ENCODE measurements at places on chromosomes 1 and 21. TPM values are rescaled to one million over a fixed set of nuclear protein-coding genes. Genes with fewer than 3 reads are reported as not detected.
A peak's percentile ranks its signal among the peaks of the same experiment; 100 is the strongest.

DNA sequence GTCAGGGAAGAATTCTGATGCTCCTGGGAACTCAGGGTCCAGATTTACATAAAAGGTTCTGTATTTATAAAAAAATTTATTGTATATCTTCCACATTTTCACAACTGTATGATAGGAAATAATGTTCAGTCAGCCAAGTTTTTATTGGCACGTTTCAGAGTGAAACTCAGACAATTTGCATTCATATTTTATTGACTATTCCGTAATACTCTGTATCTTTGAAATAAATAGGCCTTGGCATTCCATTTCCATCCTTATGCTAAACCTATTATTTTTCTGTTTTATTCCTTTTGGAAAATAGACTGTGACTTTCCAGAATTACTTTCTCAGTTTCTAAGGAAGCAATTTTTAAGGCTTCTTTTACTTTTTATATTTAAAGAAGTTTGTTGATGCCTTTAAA is 329.0 kb downstream of the OLFM3 start:
- H3K4me3 ChIP-seq, result no peak overlapping the region
- no peaks in the 10 kb centered on the region for H3K36me3 ChIP-seq
- no peaks in the 10 kb centered on the region for H3K27me3 ChIP-seq
- no peak overlapping the region for H3K27ac ChIP-seq
- no peaks in the 10 kb centered on the region for H3K4me1 ChIP-seq

GRCh38 chr1:85947186-85947585 is 209.4 kb downstream of the COL24A1 start:
- no peaks in the 10 kb centered on the region for H3K27me3 ChIP-seq
- H3K27ac ChIP-seq, result no peak overlapping the region
- no peaks in the 10 kb centered on the region for H3K4me1 ChIP-seq
- H3K4me3 ChIP-seq, result no peak overlapping the region

DNA sequence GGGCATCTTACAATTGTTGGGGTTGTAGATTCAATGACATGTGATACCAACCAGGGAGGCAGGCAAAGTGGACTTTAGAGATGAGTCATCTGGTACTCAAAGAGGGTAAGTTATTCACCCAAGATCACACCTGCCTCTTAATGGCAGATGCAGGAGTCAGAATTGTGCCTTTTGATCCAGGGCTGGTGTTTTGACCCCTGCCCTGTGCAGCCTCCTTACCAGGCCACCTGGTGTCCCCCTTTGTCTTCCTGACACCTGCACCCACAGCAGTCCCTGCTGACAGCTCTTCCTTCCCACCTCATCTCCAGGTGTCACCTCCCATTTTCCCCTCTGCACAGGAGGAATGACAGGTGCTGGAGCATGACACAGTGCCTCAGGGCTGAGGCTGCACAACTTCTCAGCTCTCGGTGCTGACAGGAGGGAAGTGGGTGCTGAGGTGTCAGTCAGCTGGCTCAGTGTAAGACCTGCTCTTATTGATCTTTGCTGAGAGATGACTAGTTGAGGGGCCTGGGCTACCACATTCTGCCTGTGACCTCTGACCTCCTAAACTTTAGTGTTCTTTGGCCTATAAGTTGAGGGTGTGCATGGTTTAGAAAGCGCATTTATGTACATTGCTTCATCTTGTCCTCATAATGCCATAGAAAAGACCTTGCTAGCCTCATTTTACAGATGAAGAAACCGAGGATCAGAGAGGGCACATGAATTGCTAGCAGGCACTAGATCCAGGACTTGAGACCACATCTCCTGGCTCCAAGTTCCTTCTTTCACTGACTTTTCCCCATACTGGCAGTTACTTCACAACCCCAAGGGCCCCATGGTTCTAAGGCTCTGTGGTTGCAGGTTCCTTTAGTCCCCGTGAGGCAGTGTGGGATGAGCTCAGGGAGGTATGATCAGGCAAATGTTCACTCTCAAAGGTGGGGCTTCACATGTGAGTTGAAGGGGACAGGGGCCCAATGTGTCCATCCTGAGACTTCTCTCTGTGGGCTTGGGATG is 31.3 kb downstream of the CACNA1E start:
- no peak overlapping the region for H3K27ac ChIP-seq
- H3K36me3 ChIP-seq, result no peaks in the 10 kb centered on the region
- no peak for DNase-seq
- no peaks in the 10 kb centered on the region for H3K27me3 ChIP-seq
- no peak overlapping the region for H3K4me3 ChIP-seq

The CELA3B gene
- total RNA-seq, result not detected

The LCE1D gene
- total RNA-seq, result not detected

- no peaks in the 10 kb centered on the region for H3K27me3 ChIP-seq
- peaks cover 23% of the 10 kb centered on the region for H3K4me1 ChIP-seq
- peaks cover 20% of the 10 kb centered on the region for H3K36me3 ChIP-seq
- peak overlapping the region; percentile 96 for H3K27ac ChIP-seq
- DNase-seq, result peak; percentile 41
Observed at GRCh38 chr1:46300673-46301405, 2.6 kb downstream of the LRRC41 start.

DNA sequence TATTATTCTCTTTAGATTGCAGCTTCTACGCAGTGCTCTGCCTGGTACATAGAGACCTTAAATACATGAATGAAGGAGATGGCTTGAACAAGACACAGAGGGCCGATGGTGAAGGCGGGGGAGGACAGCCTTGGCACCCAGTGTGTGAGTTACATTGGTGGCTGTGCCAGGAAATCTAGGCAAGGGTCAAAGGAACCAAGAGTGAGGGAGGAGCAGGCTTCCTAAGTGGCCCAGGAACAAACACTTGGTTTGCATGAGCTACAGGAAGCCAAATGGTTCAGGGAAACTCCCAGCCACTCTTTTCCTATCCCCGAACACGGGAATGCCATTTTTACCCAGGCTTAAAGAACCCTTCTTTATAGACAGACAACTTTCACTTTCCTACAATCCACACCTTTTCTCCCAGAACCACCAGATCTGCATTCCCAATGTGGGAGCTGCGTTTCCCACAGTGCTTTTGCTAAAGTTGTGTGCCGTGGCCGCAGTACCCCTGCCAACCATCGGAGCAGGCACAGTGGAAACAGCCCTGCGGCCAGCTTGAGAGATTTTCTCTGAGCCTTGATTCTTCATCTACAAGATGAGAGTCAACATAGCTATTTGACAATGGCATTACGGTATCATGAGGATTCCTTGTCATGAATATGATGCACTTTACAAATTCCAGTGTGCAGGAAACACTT is 3.5 kb upstream of the CLEC20A start:
- H3K36me3 ChIP-seq, result no peaks in the 10 kb centered on the region
- H3K4me3 ChIP-seq, result no peak overlapping the region
- H3K27ac ChIP-seq, result no peak overlapping the region
- no peaks in the 10 kb centered on the region for H3K4me1 ChIP-seq
- H3K27me3 ChIP-seq, result no peaks in the 10 kb centered on the region

- H3K27ac ChIP-seq, result no peak overlapping the region
- no peaks in the 10 kb centered on the region for H3K27me3 ChIP-seq
- H3K36me3 ChIP-seq, result no peaks in the 10 kb centered on the region
- peaks cover 4% of the 10 kb centered on the region for H3K4me1 ChIP-seq
- no peak overlapping the region for H3K4me3 ChIP-seq
Observed at GRCh38 chr1:194339471-194339870, 1153.1 kb upstream of the B3GALT2 start.

- no peaks in the 10 kb centered on the region for H3K4me1 ChIP-seq
- no peaks in the 10 kb centered on the region for H3K36me3 ChIP-seq
- H3K4me3 ChIP-seq, result no peak overlapping the region
- no peak for DNase-seq
Observed at GRCh38 chr1:192462616-192463015, 113.0 kb upstream of the RGS1 start.

DNA sequence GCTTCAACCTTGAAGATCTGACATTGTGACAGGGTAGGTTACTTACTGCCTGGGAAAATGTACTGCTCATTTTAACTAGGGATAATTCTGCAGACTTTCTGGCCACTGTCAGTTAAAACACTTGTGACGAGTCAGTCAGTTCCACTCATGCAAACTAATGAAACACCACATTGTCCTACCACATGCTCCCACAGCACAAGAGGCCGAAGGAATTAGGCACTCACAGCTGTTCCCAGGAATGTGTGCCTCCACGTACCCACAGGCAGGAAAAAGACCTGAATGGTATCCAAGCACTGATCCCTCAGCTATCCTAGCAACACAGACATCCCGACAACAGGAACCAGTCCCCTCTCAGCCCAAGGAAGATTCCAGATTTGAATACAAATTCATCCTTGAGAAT is 12.3 kb downstream of the BCAR3 start:
- H3K4me3 ChIP-seq, result peak overlapping the region; percentile 26
- peaks cover 86% of the 10 kb centered on the region for H3K4me1 ChIP-seq
- H3K36me3 ChIP-seq, result peaks cover 35% of the 10 kb centered on the region
- peak; percentile 79 for DNase-seq

- no peak overlapping the region for H3K27ac ChIP-seq
- H3K27me3 ChIP-seq, result peaks cover 11% of the 10 kb centered on the region
- no peaks in the 10 kb centered on the region for H3K4me1 ChIP-seq
- no peaks in the 10 kb centered on the region for H3K36me3 ChIP-seq
- no peak overlapping the region for H3K4me3 ChIP-seq
Observed at GRCh38 chr1:121516234-121516967, 331.6 kb downstream of the SRGAP2C start.

The TSACC gene
- 1.2 TPM for total RNA-seq

The KMO gene
- 0.07 TPM for total RNA-seq

GRCh38 chr1:171785766-171786165 is 4.3 kb downstream of the METTL13 start:
- H3K27ac ChIP-seq, result no peak overlapping the region
- DNase-seq, result no peak
- peaks cover 10% of the 10 kb centered on the region for H3K4me1 ChIP-seq
- H3K36me3 ChIP-seq, result peaks cover 30% of the 10 kb centered on the region
- H3K27me3 ChIP-seq, result no peaks in the 10 kb centered on the region
- no peak overlapping the region for H3K4me3 ChIP-seq

GRCh38 chr1:39269791-39270342 is 65.4 kb downstream of the MACF1 start:
- H3K4me3 ChIP-seq, result no peak overlapping the region
- H3K36me3 ChIP-seq, result peaks cover 5% of the 10 kb centered on the region
- H3K27me3 ChIP-seq, result no peaks in the 10 kb centered on the region
- no peak for DNase-seq

DNA sequence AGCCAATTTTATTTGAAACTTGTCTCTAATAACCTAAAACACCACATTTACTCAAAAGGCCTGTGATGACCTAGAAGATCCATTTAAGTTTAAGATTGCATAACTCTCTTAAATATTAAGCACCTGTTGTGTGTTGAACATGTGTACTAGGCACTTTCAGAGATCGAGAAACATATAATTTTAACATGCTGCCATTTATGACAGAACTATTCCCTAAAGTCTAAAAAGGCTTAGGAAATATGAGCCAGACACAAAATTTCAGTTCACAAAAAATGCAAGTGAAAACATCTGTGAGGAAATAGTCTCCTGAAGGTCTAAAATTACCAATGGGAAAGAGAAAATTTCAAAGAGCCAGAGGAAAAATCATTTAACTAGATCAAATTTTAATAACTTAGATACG is 37.7 kb downstream of the CEP170 start:
- DNase-seq, result no peak
- peaks cover 19% of the 10 kb centered on the region for H3K4me1 ChIP-seq
- H3K36me3 ChIP-seq, result peaks cover 58% of the 10 kb centered on the region
- H3K27me3 ChIP-seq, result no peaks in the 10 kb centered on the region
- no peak overlapping the region for H3K27ac ChIP-seq

DNA sequence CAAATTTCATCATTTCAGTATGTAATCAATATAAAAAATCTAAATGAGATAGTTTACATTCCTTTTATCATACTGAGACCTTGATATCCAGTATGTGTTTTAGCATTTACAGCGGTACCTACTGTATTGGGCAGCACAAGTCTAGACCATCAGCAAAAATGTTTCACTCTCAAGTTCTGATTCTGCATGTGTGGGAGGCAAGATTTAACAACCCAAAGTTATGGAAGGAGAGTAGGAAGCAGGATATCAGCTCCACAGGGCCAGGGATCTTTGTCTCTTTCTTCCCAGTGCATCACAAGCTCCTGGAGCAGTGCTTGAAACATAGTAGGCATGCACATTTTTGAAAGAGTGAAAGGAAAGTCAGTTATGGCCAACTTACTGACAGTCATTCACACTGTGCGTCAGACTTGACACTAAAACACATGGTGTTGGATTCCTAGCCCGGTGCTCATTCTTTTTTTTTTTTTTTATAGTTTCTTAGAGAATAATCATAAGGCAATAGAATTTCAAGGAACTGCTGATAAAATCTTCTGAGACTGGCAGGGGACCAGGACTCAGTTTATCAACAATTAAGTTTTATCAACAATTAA is 6.1 kb downstream of the TENT5C start:
- H3K27ac ChIP-seq, result no peak overlapping the region
- H3K27me3 ChIP-seq, result peaks cover 4% of the 10 kb centered on the region
- DNase-seq, result peak; percentile 57
- no peak overlapping the region for H3K4me3 ChIP-seq
- no peaks in the 10 kb centered on the region for H3K36me3 ChIP-seq
- peaks cover 13% of the 10 kb centered on the region for H3K4me1 ChIP-seq

- H3K36me3 ChIP-seq, result no peaks in the 10 kb centered on the region
- H3K27ac ChIP-seq, result no peak overlapping the region
- H3K4me3 ChIP-seq, result no peak overlapping the region
Observed at GRCh38 chr1:244680667-244681066, 27.7 kb downstream of the DESI2 start.

DNA sequence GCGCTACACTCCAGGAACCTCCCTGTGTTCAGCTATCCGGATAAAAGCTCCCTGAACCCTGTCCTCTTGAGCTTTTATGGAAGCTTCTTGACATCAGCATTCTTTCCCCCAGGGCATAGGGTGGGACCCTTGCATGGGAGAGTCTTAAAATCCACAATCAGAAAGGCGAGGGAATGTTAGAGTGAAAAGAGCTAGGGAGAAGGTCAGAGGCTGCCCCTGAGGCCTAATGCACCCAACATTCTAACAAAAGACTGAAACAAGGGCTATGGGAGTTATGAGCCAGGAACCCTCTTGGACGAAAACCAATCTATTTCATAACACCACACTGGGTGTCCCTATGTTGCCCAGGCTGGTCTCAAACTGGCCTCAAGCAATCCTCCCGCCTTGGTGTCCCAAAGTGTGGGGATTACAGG is 36.7 kb downstream of the NEK2 start:
- H3K27ac ChIP-seq, result no peak overlapping the region
- H3K4me3 ChIP-seq, result no peak overlapping the region
- DNase-seq, result no peak
- H3K4me1 ChIP-seq, result peaks cover 20% of the 10 kb centered on the region
- H3K36me3 ChIP-seq, result no peaks in the 10 kb centered on the region
- H3K27me3 ChIP-seq, result no peaks in the 10 kb centered on the region

The IKBKE gene
- 17.0 TPM for total RNA-seq

DNA sequence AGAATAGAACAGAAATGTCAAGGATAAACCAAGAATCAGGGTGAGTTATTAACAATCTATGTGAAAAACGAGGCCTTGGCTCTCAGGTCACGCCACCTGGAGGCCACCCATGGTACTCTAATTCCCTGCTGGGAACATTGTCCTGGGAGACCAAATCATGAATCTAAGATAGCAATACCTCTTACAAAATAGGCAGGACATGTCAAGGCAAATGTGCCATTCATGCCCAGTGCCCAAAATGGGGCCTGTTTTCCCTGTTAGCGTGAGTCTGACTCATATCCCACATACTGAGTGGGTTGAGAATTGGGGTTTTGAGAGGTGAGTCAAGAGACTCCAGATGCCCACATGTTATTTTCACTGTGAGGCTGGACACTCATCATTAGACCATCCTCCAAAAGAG is 380.8 kb downstream of the HHIPL2 start:
- H3K4me3 ChIP-seq, result no peak overlapping the region
- no peaks in the 10 kb centered on the region for H3K36me3 ChIP-seq
- peaks cover 15% of the 10 kb centered on the region for H3K4me1 ChIP-seq
- no peaks in the 10 kb centered on the region for H3K27me3 ChIP-seq
- peak; percentile 92 for DNase-seq

The KIAA0040 gene
- total RNA-seq, result 5.0 TPM

The ILDR2 gene
- 9.3 TPM for total RNA-seq

The CHIA gene
- not detected for total RNA-seq

GRCh38 chr1:7536891-7537591 is 234.1 kb upstream of the VAMP3 start:
- no peaks in the 10 kb centered on the region for H3K27me3 ChIP-seq
- peaks cover 7% of the 10 kb centered on the region for H3K4me1 ChIP-seq
- no peak overlapping the region for H3K27ac ChIP-seq
- no peak overlapping the region for H3K4me3 ChIP-seq
